ENCODE measurements at places on chromosomes 5 and 9. TPM values are rescaled to one million over a fixed set of nuclear protein-coding genes. Genes with fewer than 3 reads are reported as not detected.
A peak's percentile ranks its signal among the peaks of the same experiment; 100 is the strongest.

DNA sequence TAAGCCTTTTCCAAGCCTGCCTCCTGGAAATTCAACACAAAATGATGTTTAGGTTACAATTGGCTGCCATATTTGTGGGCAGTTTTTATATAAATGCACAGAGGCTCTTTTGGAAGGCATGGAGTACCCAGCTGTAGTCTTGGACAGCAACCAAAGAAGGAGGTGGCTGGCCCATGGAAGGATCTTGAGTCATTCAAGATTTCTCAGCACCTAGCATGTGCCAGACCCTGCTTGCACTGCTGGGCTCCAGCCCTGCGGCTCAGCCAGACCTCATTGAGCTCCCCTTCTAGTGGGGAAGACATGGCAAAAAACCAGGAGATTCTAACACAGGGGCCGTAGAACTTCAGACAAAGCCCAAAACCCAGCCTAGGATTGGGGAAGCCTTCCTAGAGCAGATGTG is 22.1 kb downstream of the JADE2 start:
- DNase-seq: peak; percentile 85

- DNase-seq: peak; percentile 92
Observed at GRCh38 chr5:32814620-32815019, 103.5 kb downstream of the NPR3 start.

DNA sequence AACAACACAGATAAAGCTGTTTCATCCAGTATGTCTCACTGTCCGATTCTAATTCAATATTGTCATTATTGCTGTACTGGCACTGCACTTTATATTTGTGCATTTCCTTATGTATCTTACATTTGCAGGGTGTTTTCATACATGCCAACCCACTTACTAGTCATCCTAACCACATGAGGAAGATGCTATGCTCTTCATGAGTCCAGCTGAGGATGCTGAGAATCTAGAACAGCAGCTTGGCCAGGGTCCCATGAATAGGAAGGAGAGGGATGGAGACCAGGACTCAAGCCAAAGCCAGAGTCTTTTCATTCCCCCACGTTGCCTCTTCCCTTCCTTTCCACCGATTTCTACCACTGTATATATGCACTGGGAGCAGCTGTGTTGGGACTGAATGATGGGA is 292.8 kb upstream of the KLF4 start:
- DNase-seq: peak; percentile 17

GRCh38 chr5:73370640-73371583 is 77.7 kb downstream of the FOXD1 start:
- peak; percentile 99 for DNase-seq

GRCh38 chr9:37197158-37198038 is 77.0 kb downstream of the ZCCHC7 start:
- peak; percentile 38 for DNase-seq

GRCh38 chr5:141680751-141681201 is 1.3 kb downstream of the ARAP3 start:
- DNase-seq: peak; percentile 32

- DNase-seq: peak; percentile 88
Observed at GRCh38 chr5:96172436-96172835, 210.8 kb upstream of the ELL2 start.

DNA sequence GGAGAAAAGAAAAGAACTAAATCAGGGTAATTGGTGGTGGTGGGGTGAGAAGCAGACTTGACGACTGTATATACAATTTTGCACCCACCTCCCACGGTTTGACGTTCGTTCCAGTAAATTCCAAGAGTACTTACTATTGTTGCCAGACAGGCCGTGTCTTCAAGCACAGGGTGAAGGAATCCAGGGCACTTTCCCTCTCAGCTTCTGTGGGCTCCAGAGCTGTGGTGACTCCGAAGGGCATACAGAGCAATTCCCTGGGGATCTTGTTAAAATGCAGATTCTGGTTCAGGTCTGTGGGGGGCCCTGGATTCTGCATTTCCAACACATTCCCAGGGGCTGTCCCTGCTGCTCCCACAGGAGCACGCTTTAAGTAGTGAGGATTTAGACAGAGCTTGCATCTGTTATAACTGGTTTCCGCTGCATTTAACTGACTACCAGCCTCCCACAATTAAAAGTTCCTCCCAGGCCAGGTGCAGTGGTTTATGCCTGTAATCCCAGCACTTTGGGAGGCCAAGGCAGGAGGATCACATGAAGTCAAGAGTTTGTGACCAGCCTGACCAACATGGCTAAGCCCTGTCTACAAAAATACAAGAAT is 49.3 kb upstream of the FANCC start:
- DNase-seq: no peak

- DNase-seq: no peak
Observed at GRCh38 chr9:135887585-135888050, 19.7 kb downstream of the CAMSAP1 start.

Gene BTNL3
- total RNA-seq: not detected

Gene MARCHF3
- 4.9 TPM for total RNA-seq

Gene LCN1
- total RNA-seq: not detected

Gene GABRB2
- total RNA-seq: not detected
